Activated naive CD8-positive, alpha-beta T cell treated with anti-CD3 and anti-CD28 coated beads, Interleukin-2, amount 50 U/mL, for 16 hours (primary cell): ENCODE measurements at places on chromosomes 2 and 18.

DNA sequence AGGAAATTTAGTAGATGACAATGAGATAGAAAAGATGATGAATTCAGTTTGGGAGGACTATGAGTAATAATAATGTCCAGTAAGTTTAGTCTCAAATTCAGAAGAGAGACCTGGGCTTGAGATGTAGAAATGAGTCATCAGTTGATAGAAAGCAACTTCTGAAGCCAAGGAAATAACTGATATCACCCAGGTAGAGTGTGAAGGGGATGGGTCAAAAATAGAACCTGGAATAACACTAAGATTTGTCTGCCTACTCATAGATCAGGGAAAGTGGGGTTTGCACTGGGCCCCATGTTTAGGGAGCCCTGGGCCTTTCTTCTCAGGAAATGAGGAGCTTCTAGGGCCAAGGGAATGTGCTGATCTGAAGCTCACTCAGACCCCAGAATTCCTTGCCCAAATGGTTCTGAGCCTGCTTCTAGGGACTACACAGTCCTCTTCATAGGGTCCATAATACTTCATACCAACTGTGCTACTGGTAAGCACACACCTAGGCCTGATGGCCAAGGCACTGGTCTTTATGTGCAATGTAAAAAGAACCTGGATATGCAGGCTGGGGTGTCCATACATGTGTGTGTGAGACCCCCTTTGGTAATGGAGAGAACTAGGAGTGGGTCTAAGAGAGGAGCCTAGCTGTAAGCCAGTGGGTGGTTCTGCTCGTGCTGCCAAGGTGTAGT is 141.2 kb downstream of the IKZF2 start:
- no peak for DNase-seq

- DNase-seq = no peak
Observed at GRCh38 chr2:41896186-41896846, 151.5 kb upstream of the PKDCC start.

- no peak for DNase-seq
Observed at GRCh38 chr18:78685980-78686530, 293.6 kb upstream of the SALL3 start.

DNA sequence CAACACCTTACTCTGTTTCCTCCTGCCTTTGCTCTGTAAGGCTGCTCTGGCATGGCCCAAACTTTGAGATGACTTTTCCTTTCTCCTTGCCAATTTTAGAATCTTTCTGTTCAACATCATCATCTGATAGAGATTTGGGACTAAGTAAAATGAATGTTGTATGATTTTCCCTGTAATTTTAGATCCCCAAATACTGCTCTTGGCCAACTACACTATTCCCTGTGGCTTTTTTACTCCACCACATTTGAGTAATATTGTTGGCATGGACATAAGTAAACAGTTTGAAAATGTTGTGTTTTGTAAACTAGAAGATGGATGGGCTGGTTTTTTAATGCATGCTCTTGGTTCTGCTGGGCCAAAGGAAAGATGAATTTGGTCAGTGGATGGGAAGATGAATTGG is 12.1 kb downstream of the LTBP1 start:
- DNase-seq = no peak

DNA sequence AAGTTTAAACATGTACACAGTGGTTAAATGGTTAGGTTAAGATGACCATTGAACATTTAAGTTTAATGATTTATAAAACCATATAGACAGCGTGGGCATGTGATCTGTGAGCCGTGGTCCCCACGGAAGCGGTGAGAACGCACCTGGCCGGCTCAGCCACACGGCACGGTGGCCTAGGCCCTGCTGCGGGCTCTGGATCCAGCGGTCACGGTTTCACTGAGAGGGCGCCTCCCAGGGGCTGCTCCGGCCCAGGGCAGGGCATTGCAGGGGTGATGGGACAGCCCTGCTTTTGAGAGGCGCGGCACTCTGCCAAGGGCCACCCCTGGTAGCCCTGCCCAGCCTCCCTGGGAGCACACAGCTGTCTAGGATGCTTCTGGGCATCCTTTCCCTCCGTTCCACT is 124.9 kb downstream of the RGPD3 start:
- no peak for DNase-seq

DNA sequence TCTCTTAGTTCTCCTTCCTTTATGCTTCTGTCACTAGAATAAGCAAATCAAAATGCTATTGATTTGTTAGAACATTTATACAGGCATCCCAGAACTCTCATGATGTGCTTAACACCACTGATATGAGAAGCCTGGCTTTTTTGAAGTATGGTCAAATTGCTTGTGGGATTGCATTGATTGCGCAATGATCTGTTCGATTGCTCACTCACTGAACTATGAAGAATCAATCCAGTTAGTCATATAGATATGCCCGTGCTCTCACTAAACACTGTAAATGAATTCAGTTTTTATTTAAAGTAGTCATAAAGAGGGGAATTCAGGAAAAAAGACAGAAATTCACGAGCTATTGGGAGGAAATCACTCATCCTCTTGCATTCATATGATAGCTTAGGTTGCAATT is 1237.8 kb downstream of the SUCLG1 start:
- no peak for DNase-seq

DNA sequence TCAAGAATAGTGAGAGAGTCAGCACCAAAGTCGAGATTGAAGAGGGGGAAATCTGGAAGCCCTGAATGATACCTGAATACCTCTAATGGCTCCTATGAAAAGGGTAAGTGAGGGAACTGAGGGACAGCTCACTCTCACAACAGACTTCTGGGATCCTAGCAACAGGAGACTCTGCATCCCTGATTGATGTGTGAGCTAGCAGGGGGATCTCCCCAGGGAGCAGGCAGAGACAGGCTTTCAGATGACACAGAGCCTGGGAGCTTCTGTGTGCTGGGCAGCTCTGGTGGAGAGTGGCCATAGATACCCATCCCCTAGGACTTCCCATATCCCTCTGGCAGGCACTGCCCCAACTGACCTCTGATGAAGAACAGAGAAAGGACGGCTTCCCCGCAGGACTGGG is 206.2 kb downstream of the EXOC6B start:
- no peak for DNase-seq
